ENCODE measurements at places on chromosomes 6 and 20.

GRCh38 chr6:46044881-46045617 is 29.4 kb upstream of the CLIC5 start:
- no peak for DNase-seq

DNA sequence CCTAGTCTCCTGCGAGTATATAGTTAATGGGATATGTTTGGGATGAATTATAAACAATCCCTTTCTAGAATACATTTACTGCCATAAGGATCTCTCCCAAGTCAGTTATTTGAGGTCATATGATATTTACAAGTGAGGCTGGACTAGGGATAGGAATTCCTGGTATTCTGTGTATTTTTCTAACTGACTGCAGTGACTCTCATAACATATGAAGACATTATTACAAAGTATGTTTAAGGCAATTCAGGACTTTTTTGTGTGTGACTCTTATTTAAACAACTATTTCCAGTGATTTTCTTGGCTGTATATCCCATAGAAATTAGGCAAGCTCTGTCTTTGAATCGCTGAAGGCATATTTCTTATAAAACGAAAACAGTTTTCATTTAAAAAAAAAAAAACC is 18.4 kb upstream of the TNFAIP3 start:
- no peak for DNase-seq

GRCh38 chr20:25246182-25246999 is 1.5 kb upstream of the PYGB start:
- DNase-seq = no peak

DNA sequence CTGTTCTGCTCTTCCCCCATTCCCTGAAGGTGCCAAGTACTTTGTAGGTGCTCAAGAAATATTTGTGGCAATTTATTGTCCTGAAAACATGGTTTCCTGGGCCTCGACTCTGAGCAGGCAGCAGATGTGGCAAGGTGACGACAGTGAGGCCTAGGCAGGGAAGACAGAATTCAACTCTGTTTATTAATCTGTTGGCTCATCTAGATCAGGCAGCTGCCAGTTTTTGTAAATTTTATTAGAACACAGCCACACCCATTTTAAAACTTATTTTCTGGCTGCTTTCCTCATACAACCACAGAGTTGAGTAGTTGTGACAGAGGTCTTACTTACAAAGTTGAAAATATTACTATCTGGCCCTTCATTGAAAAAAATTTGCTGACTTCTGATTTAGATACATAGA is 24.5 kb downstream of the MAPK14 start:
- no peak for DNase-seq

- no peak for DNase-seq
Observed at GRCh38 chr20:16013631-16014030, 559.6 kb downstream of the KIF16B start.

- DNase-seq = no peak
Observed at GRCh38 chr6:40599555-40599954, 12.4 kb upstream of the LRFN2 start.

GRCh38 chr6:122838060-122838780 is 49.2 kb downstream of the SMPDL3A start:
- no peak for DNase-seq

DNA sequence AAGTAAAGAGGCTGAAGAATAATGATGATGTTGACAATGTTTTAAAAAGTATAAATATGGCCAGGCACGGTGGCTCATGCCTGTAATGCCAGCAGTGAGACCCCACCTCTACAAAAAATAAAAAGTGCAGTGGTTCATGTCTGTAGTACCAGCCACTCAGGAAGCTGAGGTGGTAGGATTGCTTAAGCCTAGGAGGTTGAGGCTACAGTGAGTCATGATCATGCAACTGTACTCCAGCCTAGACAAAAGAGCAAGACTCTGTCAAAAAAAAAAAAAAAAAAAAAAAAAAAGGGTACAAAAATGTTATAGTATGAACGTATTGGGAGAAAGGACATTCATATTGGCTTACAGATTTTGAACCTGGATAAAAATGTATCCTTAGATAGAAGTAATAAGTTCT is 543.1 kb upstream of the IRAK1BP1 start:
- no peak for DNase-seq

- no peak for DNase-seq
Observed at GRCh38 chr6:35441642-35442041, 10.5 kb upstream of the FANCE start.

All from activated CD4-positive, alpha-beta T cell treated with anti-CD3 and anti-CD28 coated beads, Interleukin-2, amount 50 U/mL, for 24 hours (primary cell).